Stimulated activated CD4-positive, alpha-beta T cell treated with anti-CD3 and anti-CD28 coated beads, Interleukin-15, amount 100 ng/mL, for 1 hour (primary cell): ENCODE measurements at places on chromosomes 6 and 20.

- DNase-seq, result no peak
Measured at GRCh38 chr6:52532457-52532856, 44.4 kb downstream of the TRAM2 start.

DNA sequence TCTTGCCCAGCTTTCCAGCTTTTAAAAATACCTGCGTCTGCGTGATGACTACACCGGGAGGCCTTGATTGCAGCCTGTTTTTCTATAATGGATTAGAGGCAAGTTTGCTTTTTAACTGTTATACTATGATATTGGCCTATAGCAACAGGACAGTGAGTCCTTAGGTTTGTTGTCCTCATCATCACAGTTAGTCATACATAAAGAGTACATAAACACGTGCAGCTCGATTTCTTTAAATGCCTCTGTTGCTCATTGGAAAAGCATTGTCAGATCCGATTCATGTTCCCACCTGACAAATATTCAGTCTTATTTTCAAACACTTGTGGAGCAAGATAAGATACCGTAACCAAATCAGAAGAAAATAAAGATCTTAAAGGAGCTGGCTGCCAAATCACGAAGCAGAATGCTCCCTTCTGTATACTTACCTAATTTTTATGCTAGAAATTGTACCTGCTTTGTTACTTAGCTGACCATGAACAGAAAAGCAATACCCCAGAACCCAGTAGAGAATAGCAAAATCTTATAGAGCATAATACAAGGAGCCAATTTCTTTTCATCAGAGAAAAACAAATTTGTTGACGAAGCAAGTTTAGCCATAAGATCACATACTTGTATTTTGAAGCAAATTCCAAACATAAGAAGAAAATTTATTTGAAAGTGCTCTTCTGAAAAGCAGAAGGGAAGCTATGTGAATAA lies 100.4 kb downstream of the TMEM200A start:
- DNase-seq, result no peak

DNA sequence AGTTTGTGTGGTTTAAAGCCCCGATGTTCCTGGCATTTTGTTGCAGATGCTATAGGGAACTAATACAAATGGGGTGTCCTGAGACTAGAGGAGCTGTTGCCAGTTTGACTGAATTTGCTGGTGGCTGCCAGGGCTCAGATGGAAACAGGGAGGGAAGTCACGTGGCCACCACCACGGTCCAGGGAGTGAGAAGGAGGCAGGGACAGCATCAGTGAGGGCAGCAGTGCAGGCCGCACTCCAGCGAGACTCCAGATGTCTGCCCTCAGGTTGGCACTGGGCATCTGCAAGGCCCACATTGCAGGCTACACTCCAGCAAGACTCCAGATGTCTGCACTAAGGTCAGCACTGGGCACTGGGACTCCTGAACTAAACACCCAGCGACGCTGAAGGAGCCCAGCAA lies 86.2 kb downstream of the RAMACL start:
- no peak for DNase-seq

DNA sequence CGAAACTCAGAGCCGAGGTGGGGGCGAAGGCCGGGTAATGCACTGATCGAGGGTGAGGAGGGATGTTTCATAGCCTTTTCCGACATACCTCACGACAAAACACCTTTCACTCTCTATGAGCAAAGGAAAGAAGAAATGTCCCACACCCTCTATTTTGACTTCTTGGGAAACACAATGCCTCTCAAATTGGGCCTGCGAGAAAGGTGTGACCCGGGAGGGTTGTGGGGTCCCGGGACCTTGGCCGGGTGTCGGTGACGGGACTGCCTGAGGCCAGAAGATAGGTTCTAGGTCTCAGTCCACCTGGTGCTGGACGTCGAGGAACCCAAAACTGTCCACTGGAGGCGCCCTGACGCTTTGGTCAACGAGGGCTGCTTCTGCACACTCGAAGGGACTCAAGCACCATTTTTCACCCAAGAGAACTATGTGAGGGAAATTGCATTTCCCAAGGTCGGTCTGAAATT lies 41.1 kb upstream of the OSTM1 start:
- DNase-seq, result no peak

- no peak for DNase-seq
Measured at GRCh38 chr6:65760285-65760684, 53.3 kb upstream of the EYS start.

- DNase-seq, result no peak
Measured at GRCh38 chr6:125832391-125833117, 41.8 kb downstream of the NCOA7 start.
